ENCODE measurements at places on chromosomes 7 and 10.
A peak's percentile ranks its signal among the peaks of the same experiment; 100 is the strongest.

GRCh38 chr7:146136357-146136875 lies 19.8 kb downstream of the CNTNAP2 start:
- DNase-seq, result no peak

DNA sequence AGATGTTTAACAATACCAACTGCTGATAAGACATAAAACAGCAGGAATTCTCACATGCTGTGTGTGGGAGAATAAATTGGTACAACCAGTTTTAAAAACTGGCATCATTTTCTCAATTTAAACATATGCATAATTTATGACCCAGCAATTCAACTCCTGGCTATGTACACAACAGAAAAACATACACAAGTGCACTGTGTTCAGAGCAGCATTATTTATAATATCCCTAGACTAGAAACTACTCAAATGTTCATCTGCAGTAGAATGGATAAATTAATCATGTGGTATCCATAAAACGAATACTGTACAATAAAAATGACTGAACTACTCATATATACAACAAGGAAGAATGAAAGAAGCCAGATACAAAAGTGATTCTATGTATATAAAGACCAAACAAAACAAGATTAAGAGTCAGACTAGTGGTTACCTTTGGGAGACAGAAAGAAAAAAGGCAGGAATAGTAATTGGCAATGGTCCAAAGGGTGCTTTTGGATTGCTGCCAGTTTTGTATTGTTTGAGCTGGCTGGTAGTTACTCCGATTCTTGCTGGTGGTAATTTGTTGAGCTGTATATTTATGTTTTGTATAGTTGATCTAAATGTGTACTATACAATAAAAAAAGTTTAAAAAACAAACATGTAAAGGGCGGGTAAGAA lies 306.0 kb downstream of the TFEC start:
- DNase-seq, result peak; percentile 40

DNA sequence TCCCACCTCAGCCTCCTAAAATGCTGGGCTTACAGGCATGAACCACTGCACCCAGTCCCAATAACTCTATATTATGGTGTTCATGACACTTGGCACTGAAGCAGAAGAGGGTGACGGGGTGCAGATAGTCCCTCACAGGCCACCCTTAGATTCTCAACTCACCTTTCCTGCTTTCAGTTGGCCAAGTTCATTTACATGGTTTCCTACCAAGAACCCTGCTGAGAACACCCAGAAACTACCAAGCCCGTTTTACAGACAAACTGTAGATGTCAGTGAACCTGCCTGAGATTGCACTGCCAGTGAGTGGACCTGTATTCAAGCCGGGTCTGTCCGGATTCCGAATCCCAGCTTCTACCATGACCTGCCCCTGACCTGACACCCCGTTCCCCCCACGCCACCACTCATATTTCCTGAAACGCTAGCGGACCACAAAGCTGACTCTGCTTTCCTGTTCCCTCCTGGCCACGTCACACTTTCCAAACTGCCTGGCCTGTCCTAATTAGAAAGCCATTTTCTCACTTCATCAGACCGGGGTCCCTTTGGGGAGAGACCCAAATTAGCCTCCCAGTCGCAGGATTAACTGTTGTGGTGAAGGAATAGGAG lies 17.3 kb downstream of the GRID2IP start:
- DNase-seq, result no peak

- DNase-seq, result no peak
Observed at GRCh38 chr7:44145479-44145968, 4.4 kb upstream of the MYL7 start.

DNA sequence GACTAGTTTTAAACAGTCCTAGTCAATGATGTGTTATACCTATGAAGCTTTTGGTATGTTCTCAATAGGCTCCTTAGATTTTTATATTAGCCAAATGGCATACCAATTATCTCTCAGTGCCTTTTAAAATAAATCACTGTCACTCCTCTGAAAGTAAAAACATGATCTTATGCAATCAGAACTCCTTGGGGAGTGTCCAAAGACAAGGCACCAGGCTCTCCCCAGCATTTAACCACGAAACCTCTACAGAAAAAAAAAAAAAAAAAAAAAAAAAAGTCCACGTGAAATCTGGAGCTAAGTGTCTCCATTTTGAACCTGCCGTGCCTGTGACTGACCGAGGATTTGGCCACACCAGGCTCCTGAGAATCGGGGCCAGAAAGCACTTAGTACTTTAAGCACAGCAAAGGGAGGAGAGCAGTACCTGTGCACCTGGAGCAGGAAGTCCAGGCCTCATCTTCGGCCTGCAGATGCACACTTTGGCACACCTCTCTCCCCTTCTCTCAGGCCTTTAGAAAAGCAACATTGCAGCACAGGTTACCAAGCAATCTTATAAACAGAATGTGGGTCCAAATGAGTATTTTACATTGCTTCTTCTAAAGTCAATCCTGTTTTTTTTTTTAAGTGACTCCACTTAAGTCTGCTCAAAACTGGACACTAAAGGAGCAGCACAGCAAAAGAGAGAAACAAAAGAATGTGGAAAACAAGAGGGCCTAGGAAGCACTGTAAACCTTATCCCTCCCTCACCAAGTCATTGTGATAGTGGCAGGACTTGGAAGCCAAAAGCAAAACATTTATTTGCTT lies 1.5 kb downstream of the FAM13C start:
- no peak for DNase-seq

GRCh38 chr10:89144836-89145235 lies 62.3 kb downstream of the CH25H start:
- no peak for DNase-seq

GRCh38 chr10:126868371-126868770 lies 36.9 kb upstream of the DOCK1 start:
- DNase-seq, result no peak

DNA sequence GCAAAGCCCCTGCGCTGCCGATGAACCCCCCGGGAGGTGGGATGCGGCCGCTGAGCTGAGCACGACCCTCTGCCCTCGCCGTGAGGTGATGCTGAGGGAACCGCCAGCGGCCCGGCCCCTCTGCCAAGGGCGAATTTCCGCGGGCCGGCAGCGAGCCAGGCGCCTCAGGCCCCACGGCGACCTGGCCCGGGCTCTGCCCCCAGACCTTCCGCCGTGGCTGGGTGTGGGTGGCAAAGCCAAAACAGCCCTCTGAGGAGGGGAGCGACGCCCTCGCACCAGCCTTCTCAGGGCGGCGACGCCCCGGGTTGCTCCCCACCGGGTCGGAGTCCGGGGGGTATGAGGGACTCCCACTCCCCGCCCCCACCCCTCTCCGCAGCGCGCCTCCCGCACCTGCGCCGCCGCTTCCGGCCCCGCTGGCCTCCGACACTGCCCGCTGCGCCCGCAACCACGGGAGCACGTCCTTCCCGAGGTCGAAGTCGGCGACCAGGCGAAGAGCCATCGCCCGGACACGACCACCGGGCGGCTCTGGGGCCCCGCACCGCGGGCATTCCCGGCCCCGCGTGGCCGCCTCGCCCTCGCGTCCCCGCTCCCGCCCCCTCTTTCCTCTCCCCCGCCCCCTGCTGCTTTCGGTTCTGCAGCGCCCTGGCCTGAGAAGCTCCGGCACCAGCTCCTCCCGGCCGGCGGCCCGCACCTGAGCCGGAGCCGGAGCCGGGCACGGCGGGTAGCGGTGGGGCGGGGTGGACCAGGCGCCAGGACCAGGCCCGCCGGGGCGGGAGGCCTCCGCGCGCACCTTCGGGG lies at the start of gene GSAP:
Gene GSAP, minus strand, starts transcription at position 527 of the 798 bp plus-strand sequence. Its CDS starts 28 bp downstream, at position 499.
- DNase-seq, result no peak

GRCh38 chr10:23780331-23780730 lies 341.5 kb downstream of the OTUD1 start:
- no peak for DNase-seq

DNA sequence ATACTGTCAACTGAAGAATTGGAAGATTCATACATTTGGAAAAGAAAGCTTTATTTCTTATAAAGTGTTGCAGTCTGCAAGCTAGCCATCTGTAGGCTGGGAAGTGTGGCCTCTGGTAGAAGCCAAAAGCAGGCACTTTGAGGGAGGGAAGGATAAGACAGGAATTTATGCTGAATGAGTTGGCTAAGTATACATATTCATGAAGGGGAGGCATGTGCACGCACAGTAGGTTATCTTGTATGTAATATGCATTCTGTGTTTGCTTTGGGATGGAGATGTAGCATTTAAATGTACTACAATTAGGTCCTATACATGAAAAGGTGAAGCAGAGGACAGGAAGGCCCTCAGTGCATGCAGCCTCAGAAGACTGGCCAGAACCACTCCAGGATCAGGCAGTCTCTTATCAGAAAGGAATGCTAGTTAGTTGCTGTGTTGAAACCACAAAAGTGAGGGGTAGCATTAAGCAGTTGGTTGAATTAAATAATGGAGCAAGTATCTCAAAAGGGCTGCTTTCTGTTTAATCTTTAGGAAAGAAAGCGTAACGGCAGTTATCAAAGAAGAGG lies 40.9 kb downstream of the MYO3A start:
- DNase-seq, result no peak

DNA sequence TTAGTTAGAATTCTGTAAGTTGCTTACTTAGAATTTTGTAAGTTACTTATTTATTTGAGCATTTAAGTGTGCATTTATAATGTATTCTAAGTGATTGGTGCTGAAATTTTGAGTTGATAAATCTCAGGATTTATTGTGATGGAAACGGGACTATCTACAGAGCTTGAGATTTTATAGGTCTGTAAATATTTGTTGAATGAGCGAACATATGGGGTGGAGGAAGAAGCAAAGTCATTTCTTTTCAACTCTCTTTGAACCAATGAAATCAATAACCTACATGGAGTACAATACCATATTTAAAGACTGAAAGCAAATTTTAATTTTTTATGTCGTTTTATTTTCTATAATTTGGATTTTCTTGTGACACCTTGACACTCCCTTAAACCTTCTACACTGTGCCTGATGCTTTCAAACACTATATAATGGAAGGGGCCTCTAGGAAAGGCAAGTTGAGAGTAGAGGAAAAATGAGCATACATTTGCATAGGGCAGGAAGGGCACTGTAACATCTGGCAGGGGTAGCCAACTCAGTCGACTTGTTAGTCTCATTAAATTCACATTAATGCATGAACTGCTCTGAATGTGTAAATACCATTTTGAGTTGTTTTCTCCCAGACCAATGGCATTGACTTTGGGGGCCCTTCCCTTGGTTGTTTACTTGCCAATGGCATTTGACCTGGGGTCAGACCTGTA lies 204.2 kb downstream of the DYNC1I1 start:
- no peak for DNase-seq

DNA sequence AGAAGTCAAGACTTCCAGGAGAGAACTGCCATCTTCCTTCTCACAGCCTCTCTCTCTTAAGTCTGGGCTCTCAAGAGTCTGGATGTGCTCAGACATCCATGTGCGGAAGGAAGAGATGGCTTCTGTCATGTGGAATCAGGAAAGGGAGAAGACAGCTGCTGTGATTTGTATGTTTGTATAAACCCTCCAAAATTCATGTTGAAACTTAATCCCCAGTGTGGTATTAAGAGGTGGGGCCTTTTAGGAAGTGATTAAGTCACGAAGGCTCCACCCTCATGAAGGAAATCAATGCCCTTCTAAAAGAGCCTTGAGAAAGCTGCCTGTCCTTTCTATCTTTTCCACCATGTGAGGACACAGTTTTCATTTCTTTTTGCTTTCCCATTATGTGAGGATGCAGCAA lies 73.9 kb upstream of the PTN start:
- DNase-seq, result no peak

- DNase-seq, result no peak
Observed at GRCh38 chr7:34361663-34362250, 296.3 kb upstream of the NPSR1 start.

GRCh38 chr10:91036807-91037411 lies 116.0 kb upstream of the ANKRD1 start:
- DNase-seq, result no peak

GRCh38 chr7:132333301-132333700 lies 243.0 kb downstream of the PLXNA4 start:
- no peak for DNase-seq

GRCh38 chr10:74929197-74929596 lies 102.8 kb downstream of the KAT6B start:
- no peak for DNase-seq

GRCh38 chr10:59904426-59905065 lies 1.8 kb downstream of the CCDC6 start:
- DNase-seq, result no peak

DNA sequence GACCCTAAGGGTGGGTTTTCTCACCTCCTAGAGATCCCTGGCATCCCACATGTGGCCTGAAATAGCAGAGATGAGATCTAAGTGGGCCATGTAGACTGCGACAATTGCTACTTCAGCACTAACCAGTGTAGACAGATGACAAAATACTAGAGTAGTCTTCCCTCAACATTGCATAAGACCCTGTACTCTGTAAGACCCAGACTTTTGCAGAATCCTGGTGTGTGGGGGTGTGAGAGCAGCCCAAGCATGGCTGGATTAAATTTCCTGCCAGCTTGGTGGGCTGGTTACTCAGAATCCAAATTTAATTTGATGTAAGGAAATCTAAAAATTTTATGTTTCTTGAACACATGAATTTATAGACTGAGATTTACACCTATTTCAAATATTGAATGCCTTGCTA lies 88.3 kb downstream of the ZNF365 start:
- DNase-seq, result no peak

DNA sequence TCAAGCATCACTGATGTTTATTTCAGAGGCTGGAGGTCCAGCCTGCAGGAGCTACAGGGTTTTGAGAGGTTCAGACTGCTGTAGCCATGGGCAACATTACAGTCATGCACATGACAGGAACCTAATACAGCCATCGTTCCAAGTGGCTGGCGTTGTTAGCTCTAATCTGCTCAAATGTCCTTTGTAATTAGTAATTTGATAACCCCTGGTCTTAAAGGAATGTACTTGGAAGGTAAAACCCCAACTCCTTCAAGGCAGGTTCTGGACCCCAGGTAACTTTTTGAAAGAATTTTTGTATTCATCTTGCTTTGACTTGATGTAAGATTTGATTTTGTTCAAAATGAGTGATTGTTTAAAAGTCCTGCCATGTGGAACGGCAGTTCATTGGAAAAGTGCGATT lies 34.7 kb upstream of the FOXI2 start:
- DNase-seq, result no peak

- no peak for DNase-seq
Observed at GRCh38 chr7:63789378-63790176, 209.1 kb upstream of the ZNF722 start.

DNA sequence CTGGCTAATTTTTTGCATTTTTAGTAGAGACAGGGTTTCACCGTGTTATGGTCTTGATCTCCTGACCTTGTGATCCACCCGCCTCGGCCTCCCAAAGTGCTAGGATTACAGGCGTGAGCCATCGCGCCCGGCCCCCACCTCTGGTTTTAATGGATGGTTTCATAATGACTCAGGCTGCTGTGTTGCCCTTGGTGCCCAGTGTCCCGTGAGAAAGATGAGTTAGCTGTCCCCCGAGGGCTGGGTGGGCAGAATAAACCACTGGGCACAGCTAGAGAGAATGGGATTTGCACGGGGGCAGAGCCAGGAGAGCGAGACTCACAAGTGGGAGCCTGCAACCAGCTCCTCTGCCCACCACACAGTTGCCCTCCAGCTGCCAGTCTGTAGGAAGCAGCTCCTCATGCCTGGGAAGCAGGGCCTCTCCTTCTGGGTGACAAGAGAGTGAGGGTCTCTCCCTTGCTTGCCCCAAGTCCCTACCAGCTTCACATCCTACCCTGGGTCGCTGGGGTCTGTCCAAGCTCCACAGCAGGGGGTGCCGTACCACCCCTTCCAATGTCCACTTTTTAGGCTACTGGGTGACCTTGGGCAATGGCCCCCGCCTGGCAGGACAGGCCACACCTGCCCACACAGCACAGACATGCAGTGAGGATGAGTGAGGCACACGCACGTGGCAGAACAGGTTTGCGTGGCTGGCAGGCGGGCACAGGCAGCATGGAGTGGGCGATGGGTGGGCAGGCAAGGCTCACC lies 16.1 kb upstream of the NDST2 start:
- no peak for DNase-seq

- DNase-seq, result no peak
Observed at GRCh38 chr7:52423251-52423650, 612.2 kb upstream of the POM121L12 start.

- DNase-seq, result no peak
Observed at GRCh38 chr10:91190876-91191583, 29.4 kb upstream of the PCGF5 start.
